ENCODE measurements at places on chromosomes 4 and X.

GRCh38 chr4:150010525-150011126 is 67.6 kb upstream of the DCLK2 start:
- no peak overlapping the region for H3K4me3 ChIP-seq
- no peaks in the 10 kb centered on the region for H3K4me1 ChIP-seq
- DNase-seq, result no peak
- peaks cover 2% of the 10 kb centered on the region for H3K27me3 ChIP-seq

GRCh38 chr4:170047771-170048354 is 21.7 kb upstream of the MFAP3L start:
- DNase-seq, result peak; percentile 41
- H3K27ac ChIP-seq, result no peak overlapping the region
- H3K36me3 ChIP-seq, result no peaks in the 10 kb centered on the region
- H3K27me3 ChIP-seq, result no peaks in the 10 kb centered on the region
- H3K4me1 ChIP-seq, result no peaks in the 10 kb centered on the region
- H3K4me3 ChIP-seq, result no peak overlapping the region

- H3K4me3 ChIP-seq, result no peak overlapping the region
- H3K36me3 ChIP-seq, result no peaks in the 10 kb centered on the region
- DNase-seq, result no peak
- H3K27me3 ChIP-seq, result no peaks in the 10 kb centered on the region
Observed at GRCh38 chrX:74346088-74346487, 42.1 kb downstream of the ZCCHC13 start.

DNA sequence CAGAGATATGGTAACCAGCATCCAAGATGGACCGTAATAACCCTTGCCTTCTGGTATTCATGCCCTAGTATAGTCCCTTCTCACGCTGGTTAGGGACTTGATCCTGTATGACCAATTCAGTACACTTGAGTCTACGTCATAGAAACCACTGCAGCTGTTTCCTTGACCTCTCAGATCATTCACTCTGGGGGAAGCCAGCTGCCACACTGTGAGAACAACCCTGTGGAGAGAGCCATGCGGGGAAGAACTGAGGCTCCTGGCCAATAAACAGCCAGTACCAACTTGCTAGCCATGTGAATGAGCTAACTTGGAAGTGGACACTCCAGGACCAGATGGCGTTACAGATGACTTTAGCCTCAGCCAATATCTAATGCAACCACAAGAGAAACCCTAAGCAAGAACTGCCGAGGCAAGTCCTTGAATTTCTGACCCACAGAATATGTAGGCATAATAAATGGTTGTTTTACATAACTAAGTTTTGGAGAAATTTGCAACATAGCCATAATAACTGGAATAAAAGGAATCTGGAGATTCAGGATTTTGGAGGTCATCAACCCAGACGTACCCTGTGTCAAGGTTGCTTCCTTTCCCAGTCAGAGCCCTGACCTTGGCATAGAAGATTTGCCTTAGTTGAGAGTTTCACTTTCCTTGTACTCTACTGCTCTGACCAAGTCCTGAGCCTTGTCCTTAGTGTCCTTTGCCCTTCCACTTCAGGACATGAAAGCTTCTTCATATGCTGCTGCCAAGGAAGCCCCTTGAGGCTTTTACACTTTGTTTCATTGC is 87.3 kb upstream of the ZNF81 start:
- H3K27me3 ChIP-seq, result no peaks in the 10 kb centered on the region
- no peak overlapping the region for H3K4me3 ChIP-seq
- no peaks in the 10 kb centered on the region for H3K4me1 ChIP-seq
- no peak for DNase-seq
- no peak overlapping the region for H3K27ac ChIP-seq

DNA sequence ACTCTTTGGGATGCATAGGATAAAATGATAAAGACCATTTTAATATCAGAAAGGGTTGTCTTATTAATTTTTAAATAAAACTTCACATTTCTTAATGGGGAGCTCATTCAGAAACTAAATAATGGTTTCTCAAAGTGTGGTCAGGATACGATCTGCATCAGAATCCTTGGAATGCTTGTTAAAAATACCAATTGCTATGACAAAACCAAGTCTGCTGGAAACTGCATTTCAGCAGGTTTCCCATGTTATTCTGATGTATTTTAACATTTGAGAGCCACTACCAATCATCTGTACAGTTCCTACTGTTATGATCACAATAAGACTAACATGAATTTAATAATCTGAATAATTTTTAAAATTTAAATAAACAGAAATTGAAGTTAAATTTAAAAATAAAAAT is 115.1 kb downstream of the SOWAHB start:
- H3K4me1 ChIP-seq, result no peaks in the 10 kb centered on the region
- H3K27ac ChIP-seq, result no peak overlapping the region
- no peaks in the 10 kb centered on the region for H3K27me3 ChIP-seq
- H3K36me3 ChIP-seq, result no peaks in the 10 kb centered on the region
- no peak for DNase-seq

GRCh38 chrX:74250574-74250973 is 53.4 kb upstream of the ZCCHC13 start:
- H3K4me1 ChIP-seq, result peaks cover 39% of the 10 kb centered on the region
- H3K27me3 ChIP-seq, result no peaks in the 10 kb centered on the region
- no peak overlapping the region for H3K4me3 ChIP-seq

DNA sequence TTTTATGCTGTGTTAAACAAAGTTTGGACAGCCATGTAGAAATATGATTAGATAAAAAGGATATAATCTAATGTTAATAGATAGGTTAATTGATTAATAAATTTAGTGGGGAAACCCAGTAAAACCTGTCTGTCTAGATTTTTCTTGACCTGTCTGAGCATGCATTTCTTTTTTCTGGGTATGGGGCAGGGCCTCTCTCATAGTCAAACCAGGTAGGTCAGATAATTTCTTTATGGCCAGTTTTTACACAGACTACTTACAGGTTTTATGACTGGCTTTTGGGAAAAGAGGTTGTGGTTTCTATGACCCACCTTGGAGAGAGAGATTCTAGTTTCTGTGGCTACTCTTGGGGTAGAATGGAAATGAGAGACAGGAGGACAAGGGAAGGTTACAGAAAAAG is 135.6 kb upstream of the EPHA5 start:
- H3K4me3 ChIP-seq, result no peak overlapping the region
- H3K27ac ChIP-seq, result no peak overlapping the region
- H3K36me3 ChIP-seq, result no peaks in the 10 kb centered on the region
- DNase-seq, result no peak

GRCh38 chrX:150365990-150366911 is 3.1 kb downstream of the MAMLD1 start:
- H3K27me3 ChIP-seq, result peaks cover 13% of the 10 kb centered on the region
- peaks cover 47% of the 10 kb centered on the region for H3K4me1 ChIP-seq
- no peaks in the 10 kb centered on the region for H3K36me3 ChIP-seq
- H3K4me3 ChIP-seq, result peak overlapping the region; percentile 48

DNA sequence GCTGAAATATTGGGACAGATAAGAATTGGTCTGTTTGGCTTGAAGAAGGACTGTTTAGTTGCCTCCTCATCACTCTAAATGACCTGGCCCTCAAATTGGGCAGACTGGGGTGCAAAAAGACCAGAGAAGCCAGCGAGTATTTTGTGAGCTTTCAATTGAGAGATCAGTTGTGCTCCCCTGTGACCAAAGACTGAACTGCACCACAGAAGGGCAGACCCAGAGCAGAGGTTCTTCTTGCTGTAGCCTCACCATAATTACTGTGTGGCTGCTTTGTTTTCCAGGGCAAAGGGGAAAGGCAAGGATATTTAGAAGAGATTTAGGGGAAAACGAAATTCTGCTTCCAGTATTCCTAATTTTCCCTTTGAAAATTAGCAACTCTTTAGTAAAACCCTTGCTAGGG is 104.0 kb upstream of the MBNL3 start:
- H3K36me3 ChIP-seq, result no peaks in the 10 kb centered on the region
- no peaks in the 10 kb centered on the region for H3K4me1 ChIP-seq
- DNase-seq, result no peak
- peaks cover 9% of the 10 kb centered on the region for H3K27me3 ChIP-seq
- H3K4me3 ChIP-seq, result no peak overlapping the region

- no peaks in the 10 kb centered on the region for H3K27me3 ChIP-seq
- DNase-seq, result no peak
- H3K27ac ChIP-seq, result no peak overlapping the region
- H3K4me3 ChIP-seq, result no peak overlapping the region
Observed at GRCh38 chr4:146269228-146269653, 54.9 kb downstream of the REELD1 start.

- no peaks in the 10 kb centered on the region for H3K4me1 ChIP-seq
- no peak overlapping the region for H3K27ac ChIP-seq
Observed at GRCh38 chr4:78534286-78534955, 17.1 kb upstream of the ANXA3 start.

GRCh38 chr4:26594778-26595177 is 10.9 kb downstream of the TBC1D19 start:
- DNase-seq, result no peak
- no peaks in the 10 kb centered on the region for H3K4me1 ChIP-seq

DNA sequence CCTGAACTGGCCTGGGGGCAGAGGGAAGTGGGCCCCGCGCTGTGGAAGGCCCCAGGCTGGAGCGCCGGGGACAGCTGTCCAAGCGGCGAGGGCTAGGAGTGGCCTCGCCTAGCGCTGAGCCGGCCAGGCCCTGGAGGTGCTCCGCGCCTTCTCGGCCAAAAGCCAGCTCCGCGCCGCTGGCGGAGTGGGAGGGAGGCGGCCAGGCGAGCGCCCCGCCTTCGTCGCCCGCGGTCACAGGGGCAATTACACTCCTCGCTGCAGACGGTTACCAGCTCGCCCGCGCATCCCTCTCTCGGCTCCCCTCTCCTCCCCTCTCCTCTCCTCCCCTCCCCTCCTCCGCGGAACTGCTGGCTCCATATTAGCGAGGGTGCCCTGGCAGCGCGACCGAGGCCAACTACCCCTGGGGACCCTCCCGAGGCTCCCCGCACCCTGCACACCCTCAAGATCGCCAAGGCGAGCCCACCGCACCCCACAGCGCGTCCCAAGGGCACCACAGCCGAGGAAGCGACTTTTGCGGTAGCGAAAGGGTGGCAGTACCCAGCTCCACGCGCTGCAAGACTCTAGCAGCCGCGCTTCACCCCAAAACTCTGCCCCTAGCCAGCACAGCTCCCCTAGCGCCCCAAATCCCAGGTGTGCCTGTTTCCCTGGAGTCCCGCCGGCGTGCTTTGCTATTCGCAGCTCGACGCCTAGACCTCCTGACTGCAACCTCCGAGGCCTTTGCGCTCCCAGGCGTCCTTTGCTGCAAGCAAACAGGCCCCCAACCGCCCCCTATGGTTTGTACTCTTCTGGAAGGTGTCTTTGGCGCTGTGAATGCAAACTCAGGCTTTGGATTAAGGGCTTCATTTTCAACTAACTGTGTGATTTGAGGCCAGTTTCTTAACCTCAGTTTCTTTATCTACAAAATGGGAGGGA is 91.4 kb downstream of the BCOR start:
- no peak overlapping the region for H3K27ac ChIP-seq
- no peak for DNase-seq
- peak overlapping the region; percentile 52 for H3K4me3 ChIP-seq
- H3K27me3 ChIP-seq, result peaks cover 74% of the 10 kb centered on the region
